ENCODE measurements at places on chromosomes 6 and 20.

DNA sequence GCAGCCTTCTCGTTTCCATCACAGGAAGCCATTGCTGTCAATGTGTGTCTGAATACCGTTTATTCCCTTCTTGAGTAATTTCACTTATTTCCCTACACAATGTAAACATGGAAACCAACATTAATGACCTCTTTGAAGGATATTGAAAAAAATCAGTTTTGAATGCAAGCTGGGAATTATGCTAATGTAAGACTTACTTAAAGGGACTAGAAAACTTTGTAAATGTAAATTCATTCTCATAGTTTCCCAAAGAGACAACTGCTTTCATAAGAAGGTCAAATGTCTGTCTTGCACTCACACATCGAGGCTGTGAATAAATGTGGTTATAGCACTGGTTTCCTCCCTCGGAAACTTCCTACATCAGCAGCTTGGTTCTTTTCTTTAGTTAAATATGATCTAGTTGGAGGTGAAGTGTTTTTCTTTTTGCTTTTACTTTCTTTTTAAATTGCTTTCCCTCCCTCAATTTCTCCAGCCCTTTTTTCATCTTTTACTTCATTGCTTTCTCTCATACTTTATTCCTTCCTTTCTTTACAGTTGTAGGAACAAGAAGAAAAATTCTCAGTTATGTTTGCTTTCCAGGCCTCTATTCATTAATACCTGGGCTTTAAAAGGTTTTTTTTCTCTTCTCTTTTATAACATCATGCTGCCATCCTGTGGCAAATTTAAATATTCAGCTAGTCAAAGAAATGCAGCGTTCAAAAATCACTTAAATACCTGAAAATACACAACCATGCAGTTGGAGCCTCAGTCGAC, 108.3 kb downstream of the TNFAIP3 start:
- no peak for DNase-seq

- no peak for DNase-seq
Measured at GRCh38 chr20:46708172-46708860, 1.1 kb upstream of the SLC2A10 start.

DNA sequence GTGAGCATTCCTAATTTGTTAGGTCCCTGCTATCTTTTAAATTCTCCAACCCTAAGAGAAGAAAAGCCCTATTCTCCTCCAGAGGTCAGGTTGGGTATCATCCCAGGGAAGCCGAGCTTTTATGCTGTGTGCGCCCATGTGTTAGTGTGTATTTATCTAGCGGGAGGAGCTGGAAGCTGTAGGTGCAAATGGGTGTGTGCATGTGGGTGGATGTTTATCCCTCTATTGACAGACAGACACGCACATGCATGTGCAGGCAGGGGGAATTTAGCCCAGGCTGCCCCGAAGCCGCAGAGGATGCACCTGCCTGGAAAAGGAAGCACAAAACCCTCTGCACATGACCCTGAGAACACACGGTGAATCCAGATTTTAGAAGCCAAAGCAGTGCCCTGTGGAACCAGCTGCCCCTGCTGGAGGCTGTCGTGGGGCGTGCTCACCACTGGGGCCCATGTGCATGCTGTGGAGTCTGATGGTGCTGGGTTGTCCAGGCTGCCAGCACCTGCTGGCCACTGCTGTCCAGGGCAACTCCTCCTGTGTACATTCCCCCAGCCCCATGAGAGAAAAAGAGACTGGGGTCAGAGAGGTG, 397.5 kb downstream of the TAF4 start:
- DNase-seq: no peak

- no peak for DNase-seq
Measured at GRCh38 chr6:14770572-14770971, 475.3 kb upstream of the JARID2 start.

DNA sequence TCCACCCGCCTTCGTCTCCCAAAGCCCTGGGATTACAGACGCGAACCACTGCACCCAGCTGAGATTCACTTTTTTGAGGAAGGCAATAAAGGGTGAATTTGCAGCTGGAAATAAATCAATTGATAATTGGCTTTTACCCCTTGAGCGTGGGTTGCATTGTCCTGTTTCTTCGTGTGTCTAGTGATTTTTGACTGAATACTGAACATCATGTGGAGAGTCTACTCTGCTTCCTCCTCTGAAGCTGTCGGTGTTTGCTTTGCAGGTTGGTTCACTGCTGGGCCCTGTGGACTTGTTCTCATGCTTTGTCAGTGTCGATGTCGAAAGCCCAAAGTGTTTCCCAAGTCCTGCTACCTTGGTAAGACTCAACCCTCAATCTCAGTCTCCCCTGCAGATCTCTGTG, 5.8 kb upstream of the EEF1A2 start:
- no peak for DNase-seq

DNA sequence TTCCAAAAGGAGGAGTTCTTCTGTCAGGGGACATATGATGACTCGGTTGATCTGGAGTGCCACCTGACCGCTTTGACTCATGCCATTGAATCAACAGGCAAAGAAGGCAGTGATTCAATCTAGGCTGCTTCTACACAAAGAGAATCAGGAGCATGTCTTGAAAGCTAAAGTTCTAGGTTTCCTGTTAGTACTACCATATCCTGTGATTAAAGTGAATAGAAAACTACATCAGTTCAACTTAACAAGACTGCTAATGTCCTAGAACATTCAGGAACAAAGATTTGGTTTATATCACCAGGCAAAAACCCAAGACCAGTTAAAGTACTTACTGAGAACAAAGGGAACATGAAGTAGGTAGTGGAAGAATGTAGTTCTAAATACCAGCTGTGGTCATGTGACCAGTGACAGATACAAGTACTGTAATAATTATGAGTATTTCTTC, 216.8 kb upstream of the SGK1 start:
- DNase-seq: no peak

DNA sequence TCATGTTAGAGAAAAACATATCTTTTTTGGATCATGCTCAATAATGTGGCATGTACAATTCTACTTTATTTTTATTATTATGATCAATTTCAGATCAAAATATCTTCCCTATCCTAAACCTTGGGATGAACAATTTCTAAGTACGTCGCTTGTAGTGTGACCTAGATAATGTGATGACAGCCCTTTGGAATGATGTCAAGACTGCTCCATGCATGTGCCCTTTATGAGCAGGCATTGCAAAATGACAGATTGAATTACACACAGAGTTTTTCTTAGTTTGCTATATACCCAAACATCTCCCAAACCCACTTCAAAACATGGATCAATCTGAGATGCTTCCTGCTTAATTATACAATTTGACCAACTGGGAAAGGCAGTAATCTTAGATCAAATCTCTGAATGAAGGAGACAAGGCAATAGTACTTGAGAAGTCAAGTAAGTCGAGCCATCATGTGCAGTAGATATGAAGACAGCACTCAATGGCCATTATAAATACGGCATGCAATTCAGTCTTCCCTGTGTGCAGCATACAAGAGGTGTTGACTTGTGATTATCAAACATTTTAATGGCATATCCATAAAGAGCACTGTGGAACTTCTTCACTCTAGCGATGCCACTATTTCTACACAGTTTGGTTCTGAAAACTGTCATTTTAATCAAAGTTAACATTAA, 294.8 kb downstream of the RNF144B start:
- no peak for DNase-seq

GRCh38 chr6:147441751-147442150, 66.7 kb upstream of the SAMD5 start:
- no peak for DNase-seq

- no peak for DNase-seq
Measured at GRCh38 chr6:83879746-83880145, 20.3 kb downstream of the CYB5R4 start.

- no peak for DNase-seq
Measured at GRCh38 chr20:11728937-11729336, 188.8 kb upstream of the BTBD3 start.

Data from activated T-cell treated with anti-CD3 and anti-CD28 coated beads for 1 hour (primary cell).